Inflammatory macrophage (primary cell): ENCODE measurements at places on chromosomes 13 and 19.

DNA sequence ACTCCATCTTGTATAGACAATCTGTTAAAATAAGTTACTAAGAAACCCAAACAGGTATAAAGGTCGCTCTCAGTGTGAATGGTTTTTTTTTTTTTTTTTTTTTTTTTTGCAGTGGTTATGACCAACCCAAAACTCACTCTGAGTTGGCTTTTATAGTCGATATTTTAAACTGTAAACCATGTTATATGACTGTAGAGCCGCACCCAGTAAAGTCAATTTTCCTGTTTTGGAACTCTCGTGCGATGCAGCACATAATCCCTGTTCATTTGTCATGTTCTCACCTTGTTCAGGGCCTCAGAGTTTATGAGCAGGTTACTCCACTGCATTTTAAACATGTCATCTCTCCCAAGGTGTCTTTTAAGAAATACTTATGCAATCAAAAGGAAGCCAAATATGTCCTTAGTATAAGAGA lies 112.5 kb downstream of the KLF5 start:
- DNase-seq: no peak

- no peak for DNase-seq
These were observed 392.1 kb downstream of the EFNB2 start for GRCh38 chr13:106143392-106143791.

- no peak for DNase-seq
These were observed 748.8 kb downstream of the LIG4 start for GRCh38 chr13:107466326-107467099.

GRCh38 chr19:34305221-34306083 lies 51.1 kb downstream of the GARRE1 start:
- no peak for DNase-seq

- DNase-seq: no peak
These were observed 9.1 kb upstream of the SLC35E1 start for GRCh38 chr19:16581145-16581970.

- DNase-seq: no peak
These were observed 13.0 kb upstream of the SOX1 start for GRCh38 chr13:112053744-112054615.

- DNase-seq: peak; percentile 55
These were observed at the start of gene EMP3 for GRCh38 chr19:48325265-48325910. EMP3 (plus strand) TSS chr19:48325552; CDS start chr19:48326845, 1,293 bp downstream.

- peak; percentile 67 for DNase-seq
These were observed at the start of gene DBP for GRCh38 chr19:48636859-48637448. DBP (minus strand) TSS chr19:48637379; CDS start chr19:48636994, 385 bp downstream.

DNA sequence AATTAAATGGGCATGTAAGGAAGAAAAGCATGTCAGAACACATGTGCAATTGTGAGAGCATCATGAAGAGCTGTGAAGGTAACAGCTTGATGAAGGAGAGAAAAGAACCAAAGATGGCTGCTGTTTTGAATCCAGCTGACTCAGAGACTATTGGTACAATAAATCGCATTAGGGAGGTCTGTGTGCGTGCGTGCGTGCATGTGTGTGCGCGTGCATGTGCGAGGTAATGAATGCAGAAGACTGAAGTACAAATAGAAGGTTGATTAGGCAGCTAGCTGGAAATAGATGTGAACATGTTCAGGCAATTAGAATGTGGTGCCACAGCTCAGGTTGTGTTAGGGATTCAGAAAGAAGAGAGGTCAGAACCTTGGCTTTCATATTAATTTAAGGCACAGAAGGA lies 440.5 kb downstream of the OXGR1 start:
- DNase-seq: no peak

GRCh38 chr13:52798770-52799430 lies 49.5 kb downstream of the PCDH8 start:
- DNase-seq: no peak

DNA sequence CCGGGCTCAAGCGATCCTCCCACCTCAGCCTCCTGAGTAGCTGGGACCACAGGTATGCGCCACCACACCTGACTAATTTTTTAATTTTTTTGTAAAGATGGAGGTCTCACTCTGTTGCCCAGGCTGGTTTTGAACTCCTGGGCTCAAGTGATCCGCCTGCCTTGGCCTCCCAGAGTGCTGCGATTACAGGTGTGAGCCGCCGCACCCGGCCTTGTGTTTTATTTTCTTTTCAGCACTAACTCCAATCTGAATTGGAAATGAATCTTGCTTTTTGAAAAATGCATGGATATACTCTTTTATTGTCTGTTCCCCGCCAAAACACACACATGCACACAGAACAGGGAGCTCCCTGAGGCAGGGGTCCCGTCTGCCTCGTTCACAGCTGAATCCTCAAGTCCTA lies 1.3 kb upstream of the ISOC2 start:
- DNase-seq: no peak

DNA sequence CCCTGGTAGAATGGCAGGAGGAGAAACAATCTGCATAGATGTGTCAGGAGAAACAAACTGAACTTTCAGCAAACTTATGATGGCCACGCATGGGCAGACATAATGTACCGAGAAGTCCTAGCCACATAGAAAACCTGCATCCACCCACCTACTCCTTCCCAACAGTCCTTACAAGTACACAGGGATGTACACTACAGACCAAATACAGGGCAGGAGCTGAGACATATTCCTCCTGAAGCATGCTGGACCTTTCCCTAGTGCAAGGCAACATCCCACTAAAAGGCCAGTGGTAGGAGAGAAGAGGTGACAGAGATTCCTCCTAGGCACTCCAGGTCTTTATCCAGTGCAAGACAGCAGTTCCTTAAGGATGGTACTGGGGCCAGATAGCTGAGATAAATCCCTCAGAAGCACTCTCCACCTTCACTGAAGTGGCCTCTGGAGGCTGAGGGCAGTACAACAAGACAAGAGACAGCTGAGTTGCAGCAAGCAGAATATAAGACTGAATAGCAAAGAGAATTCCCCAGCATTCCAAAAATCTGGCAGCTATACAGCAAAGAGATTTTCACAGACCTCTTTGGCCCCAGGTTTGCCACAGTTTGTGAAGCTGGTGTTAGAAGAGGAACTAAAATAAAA lies 18.3 kb downstream of the VWA8 start:
- peak; percentile 20 for DNase-seq

DNA sequence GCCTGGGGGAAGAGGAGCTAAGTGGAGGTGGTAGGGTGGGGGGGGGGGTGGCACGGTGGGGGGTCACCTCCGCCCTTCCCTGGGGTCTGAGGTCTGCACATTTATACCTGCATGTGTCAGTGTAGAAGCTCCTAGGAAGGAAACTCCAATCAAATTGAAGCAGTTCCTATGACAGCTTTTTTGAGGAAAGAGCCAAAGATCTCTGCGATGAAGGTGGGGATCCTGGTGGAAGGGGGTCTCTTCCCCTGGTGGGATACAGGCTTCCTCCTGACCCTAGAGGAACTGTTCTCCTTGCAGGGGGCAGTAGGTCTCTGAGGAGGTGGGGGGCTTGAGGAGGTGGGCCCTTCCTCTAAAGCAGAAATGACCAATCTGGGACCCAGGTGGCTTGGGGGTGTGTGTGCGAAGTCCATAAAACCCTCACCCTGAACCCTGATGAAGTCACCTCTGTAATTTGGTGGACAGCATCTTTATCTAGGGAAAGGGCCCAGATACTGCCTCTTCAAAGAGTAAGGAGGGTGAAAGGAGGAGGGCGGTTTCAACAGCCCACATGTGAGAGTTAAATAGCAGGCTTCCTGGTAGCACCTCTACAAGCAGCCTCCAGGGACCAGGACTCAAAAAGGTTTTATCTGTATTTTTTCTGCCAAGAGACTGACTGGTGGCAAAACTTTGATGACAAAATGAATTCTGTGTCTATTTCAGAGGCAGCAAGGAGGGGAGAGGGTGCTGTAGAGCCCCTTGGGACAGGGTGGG lies 12.9 kb downstream of the RANBP3 start:
- no peak for DNase-seq

DNA sequence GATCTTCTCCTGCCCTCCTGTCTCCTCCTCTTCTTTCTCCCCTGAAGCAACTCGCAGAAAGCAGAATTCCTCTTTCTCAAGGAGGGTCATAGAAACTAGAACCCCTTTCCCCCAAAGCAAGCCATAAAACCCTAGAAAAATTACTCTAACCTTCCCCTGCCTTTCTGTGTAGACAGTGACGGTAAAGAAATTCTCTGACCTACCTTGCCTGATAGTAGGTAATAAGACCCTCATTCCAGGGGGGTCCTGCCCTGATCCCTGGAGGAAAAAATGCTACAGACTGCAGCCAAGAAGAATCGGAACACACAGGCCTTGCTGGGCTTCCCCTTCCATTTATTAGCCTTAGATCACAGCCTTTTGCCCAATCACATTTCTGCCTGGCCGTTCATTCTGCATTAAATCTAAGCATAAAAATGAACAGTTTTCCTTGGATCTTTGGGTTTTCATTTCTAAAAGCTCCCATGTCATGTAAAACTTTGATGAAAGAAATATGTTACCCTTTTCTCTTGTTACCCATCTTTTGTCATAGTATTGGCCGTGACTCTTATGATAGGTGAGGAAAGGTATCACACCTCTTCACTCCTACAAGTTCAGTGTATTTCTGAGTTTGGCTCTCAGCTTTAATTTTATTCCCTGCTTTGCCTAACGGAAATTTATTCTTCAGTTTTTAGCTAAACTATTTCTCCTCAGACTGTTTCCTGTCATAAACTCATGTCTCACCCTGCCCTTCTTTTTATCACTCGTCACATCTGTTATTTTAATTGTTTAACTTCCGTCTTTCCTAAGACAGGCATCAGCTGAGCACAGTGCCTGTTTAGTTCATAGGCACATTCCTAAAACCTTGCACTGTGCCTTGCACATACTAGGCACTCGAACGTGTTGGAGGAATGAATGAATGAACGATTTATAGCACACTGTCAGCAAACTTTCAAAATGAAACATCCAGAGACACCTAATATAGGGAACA lies 20.4 kb upstream of the CPB2 start:
- DNase-seq: peak; percentile 42

DNA sequence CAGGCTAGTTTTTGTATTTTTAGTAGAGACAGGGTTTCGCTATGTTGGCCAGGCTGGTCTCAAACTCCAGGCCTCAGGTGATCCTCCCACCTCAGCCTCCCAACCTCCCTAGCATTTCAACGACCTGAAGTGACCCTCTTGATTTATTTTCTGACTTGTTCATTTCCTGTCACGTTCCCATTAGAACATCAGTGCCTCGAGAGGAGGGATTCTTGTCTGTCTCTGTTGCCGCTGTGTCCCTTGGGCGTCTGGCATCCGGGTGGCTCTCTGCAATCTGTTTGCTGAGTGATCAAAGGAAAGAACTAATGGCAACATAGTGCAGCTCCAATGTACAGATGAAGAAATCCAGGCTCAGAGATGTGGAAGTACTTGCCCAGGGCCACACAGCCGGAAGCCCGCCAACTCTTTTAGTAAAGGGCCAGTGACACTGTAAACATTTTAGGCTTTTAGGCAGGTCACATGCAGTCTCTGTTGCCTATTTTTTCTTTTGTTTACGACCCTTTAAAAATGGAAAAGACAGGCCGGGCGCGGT lies 47.5 kb downstream of the NFIC start:
- no peak for DNase-seq

DNA sequence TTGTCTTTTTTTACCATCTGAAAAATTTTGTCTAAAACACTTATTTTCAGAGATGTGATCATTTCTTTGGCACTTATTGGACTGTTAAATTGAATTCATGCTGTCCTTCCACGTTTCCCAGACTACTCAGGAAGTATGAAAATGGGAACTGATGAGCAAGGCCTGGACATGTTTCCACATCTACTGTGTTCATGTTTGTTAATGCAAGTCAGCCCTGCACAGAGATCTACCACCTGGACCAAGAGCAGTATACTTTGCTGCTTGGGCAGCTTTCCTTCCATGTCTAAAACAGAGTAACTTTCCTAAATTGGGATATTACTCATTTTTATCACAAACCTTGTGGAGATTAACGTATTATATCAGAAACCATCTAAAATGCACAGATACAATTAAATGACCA lies 687.4 kb downstream of the DIAPH3 start:
- no peak for DNase-seq

GRCh38 chr13:45341799-45342500 lies 967 bp upstream of the TPT1 start:
- peak; percentile 76 for DNase-seq

DNA sequence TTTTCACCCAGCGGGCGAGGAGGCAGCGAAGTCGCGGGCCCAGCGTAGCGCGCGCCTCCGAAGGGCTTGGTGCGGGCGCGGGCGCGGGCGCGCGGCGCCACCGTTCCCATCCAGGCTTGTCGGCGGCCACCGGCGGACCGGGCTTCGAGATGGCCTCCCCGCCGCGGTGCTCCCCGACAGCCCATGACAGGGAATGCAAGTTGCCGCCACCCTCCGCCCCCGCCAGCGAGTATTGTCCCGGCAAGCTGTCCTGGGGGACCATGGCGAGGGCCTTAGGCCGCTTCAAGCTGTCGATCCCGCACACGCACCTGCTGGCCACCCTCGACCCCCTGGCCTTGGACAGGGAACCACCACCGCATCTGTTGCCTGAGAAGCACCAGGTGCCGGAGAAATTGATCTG lies at the start of gene WDR88:
WDR88 (plus strand) TSS at position 94 of the 400 bp plus-strand sequence; CDS start at position 150, 56 bp downstream.
- no peak for DNase-seq
